ENCODE measurements at places on chromosomes 4 and X. TPM values are rescaled to one million over a fixed set of nuclear protein-coding genes. Genes with fewer than 3 reads are reported as not detected.

The SLC7A11 gene
- 29.3 TPM for total RNA-seq

The S100G gene
- not detected for total RNA-seq

The VEGFC gene
- 80.3 TPM for total RNA-seq

The CTAG1B gene
- not detected for total RNA-seq

The F8A1 gene
- total RNA-seq: 8.1 TPM

The ARX gene
- total RNA-seq: not detected

The OR13H1 gene
- total RNA-seq: not detected

The SERTM2 gene
- not detected for total RNA-seq

The AMTN gene
- not detected for total RNA-seq

The REELD1 gene
- total RNA-seq: not detected

The PHOX2B gene
- not detected for total RNA-seq

The PDE5A gene
- 5.4 TPM for total RNA-seq

The MRPL1 gene
- total RNA-seq: 57.8 TPM

The MAOA gene
- 39.1 TPM for total RNA-seq

The FRMD7 gene
- not detected for total RNA-seq

The AKAP4 gene
- not detected for total RNA-seq

The GNRHR gene
- not detected for total RNA-seq

The FUNDC1 gene
- 19.2 TPM for total RNA-seq

The ADGRG4 gene
- total RNA-seq: not detected

The CHRDL1 gene
- total RNA-seq: not detected

The TMPRSS11A gene
- total RNA-seq: not detected

The TRIM61 gene
- 2.2 TPM for total RNA-seq

The TGIF2LX gene
- total RNA-seq: not detected

The RIBC1 gene
- total RNA-seq: 0.35 TPM

The DCAF4L1 gene
- total RNA-seq: 0.10 TPM

The CXXC4 gene
- 0.03 TPM for total RNA-seq

The TRAM1L1 gene
- total RNA-seq: 1.2 TPM

The CORIN gene
- total RNA-seq: 0.04 TPM

The TNIP3 gene
- 0.10 TPM for total RNA-seq

The MAP3K15 gene
- 0.10 TPM for total RNA-seq

The RADX gene
- 2.9 TPM for total RNA-seq

The SPANXB1 gene
- total RNA-seq: not detected

The LRP2BP gene
- total RNA-seq: 0.14 TPM

The REPS2 gene
- total RNA-seq: 2.0 TPM

The PAGE5 gene
- not detected for total RNA-seq

The RASSF6 gene
- 1.2 TPM for total RNA-seq

The TLR6 gene
- total RNA-seq: 0.53 TPM

The DGAT2L6 gene
- not detected for total RNA-seq

The HMX1 gene
- not detected for total RNA-seq

The HOPX gene
- total RNA-seq: 4.5 TPM

The P2RY4 gene
- not detected for total RNA-seq

The NOX1 gene
- total RNA-seq: not detected

The TLR10 gene
- not detected for total RNA-seq

The DCX gene
- total RNA-seq: not detected

The SAGE1 gene
- total RNA-seq: not detected

The SULT1B1 gene
- 0.07 TPM for total RNA-seq

The POU4F2 gene
- not detected for total RNA-seq

The MTMR8 gene
- total RNA-seq: 1.2 TPM

The FGFBP1 gene
- 1,699 TPM for total RNA-seq

The HEPH gene
- total RNA-seq: 0.11 TPM

The PSAPL1 gene
- not detected for total RNA-seq

Measured in foreskin keratinocyte (primary cell).